Spleen (tissue), 13 donors: ENCODE measurements at places on chromosomes 16 and 17.

DNA sequence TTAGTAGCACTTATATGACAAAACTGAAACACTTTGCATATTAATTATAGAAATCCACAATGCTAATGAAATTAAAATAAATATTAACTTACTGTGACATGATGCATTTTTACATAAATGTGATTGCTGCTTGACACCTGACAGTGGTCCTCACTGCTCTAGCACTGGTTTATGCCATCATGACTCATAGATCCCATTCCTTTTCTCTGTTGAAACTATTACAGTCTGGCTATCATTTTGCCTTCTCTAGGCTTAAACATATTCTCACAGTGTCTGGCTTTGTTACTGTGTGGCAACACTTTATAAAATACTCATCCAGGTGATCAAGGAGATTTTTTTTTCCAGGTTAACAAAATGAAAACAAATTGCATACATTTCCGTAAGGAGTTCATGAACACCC is 108.0 kb downstream of the MRTFB start:
- DNase-seq, result no peak

DNA sequence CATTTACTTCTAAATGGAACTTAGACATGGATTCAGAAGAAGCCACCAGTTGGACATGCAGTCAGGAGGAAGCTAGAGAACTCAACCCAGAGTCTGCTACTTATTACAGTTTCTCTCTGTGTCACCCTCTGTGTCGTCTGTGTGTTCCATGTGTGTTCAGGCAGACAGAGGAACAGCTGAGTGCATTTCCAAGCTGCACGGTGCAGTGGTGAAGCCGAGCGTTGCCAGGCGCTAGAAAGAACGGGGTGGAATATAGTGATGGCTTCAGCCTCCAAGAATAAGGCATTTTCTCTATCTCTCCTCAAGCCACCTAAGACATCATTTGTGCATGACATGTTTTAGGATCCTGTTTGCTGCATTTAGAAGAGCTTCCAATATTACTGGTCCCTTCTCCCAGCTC is 101.1 kb upstream of the CCL2 start:
- DNase-seq, result no peak

- DNase-seq, result no peak
Measured at GRCh38 chr17:36085765-36086164, 4.2 kb downstream of the CCL3 start.

DNA sequence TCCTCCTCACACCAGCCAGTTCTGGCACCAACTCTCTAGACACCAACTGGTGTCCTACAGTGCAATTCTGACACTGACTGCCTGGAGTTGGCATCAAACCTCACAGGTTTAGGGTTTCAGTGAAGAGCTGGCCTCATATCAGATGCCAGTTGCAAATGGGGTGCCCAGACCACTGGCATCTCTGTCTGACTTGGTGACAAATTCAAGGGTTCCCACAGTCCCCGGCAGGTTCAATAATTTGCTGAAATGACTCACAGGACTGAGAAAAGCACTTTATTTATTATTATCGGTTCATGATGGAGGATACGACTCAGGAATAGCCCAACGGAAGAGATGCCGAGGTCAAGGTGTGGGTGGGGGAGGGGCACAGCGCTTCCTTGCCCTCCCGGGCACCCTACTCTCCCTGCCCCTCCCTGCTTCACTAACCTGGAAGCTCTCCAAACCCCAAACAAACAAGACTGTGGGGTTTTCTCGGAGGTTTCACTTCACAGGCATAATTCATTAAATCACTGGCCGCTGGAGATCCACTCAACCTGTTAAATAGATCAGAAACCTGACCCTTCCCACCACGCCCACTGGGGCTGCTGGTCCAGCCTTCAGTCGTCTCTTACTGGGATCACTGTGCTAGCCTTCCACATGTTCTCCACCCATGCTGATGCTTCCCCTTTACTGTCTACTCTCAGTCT is 1.7 kb upstream of the NLRP1 start:
- no peak for DNase-seq

DNA sequence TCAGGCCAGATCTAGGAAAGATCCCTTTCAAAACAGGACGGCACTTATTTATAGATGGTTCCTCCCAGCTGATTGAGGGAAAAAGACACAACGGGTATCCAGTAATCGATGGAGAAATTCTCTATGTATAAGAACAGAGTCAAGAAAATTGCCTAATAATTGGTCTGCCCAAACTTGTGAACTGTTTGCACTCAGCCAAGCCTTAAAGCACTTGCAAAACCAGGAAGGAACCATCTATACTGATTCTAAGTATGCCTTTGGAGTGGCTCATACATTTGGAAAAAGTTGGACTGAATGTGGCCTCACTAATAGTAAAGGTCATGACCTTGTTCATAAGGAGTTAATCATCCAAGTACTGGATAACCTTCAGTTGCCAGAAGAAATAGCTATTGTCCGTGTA is 5.9 kb downstream of the HPR start:
- DNase-seq, result no peak

GRCh38 chr17:82277851-82278250 is 4.4 kb upstream of the CSNK1D start:
- DNase-seq, result peak; percentile 50

DNA sequence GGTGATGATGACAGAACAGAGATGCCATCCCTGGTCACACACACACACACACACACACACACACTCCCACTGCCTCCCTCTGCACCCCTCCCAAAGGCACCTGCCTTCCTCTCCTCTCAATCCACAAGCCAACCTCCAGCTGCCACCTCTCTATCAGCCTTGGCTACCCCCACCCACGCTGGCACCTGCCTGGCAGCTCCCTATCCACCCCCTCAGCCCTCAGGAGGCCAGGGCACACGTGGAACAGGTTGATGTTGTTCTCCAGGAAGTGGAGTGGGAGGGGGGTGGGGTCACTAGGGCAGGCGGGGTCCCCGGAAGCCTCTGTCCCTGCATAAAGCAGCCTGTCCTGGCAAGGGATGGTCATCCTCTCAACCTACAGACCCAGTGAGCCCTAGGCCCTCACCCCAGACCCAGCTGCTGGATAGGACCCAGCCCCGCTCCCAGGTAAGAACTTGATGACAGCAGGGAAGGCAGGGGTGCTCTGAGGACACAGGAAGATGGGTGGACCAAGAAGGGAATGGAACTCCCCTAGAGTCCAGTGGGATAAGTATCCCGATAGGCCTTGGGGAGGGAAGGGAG is at the start of gene GSDMA:
Gene GSDMA (plus strand): TSS at position 363 of the 579 bp plus-strand sequence. CDS start 2,684 bp downstream, outside the sequence.
- no peak for DNase-seq

DNA sequence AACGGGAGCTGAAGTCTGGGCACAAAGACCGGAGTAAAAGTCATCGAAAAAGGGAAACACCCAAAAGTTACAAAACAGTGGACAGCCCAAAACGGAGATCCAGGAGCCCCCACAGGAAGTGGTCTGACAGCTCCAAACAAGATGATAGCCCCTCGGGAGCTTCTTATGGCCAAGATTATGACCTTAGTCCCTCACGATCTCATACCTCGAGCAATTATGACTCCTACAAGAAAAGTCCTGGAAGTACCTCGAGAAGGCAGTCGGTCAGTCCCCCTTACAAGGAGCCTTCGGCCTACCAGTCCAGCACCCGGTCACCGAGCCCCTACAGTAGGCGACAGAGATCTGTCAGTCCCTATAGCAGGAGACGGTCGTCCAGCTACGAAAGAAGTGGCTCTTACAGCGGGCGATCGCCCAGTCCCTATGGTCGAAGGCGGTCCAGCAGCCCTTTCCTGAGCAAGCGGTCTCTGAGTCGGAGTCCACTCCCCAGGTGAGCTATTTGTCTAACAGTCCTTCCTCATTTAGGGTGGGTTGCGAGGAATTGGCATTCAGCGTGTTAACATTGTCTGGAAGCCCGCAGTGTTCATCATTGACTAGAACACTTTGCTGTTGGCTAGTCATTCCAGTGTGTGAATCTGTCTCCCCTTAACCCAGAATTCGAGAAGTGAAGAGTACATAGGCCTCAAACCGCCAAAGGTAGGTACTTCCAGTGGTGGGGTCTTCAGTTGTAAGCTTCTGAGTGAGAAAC is 1.5 kb downstream of the CDK12 start:
- DNase-seq, result peak; percentile 78

- DNase-seq, result no peak
Measured at GRCh38 chr17:34358631-34359030, 2.4 kb downstream of the CCL13 start.

DNA sequence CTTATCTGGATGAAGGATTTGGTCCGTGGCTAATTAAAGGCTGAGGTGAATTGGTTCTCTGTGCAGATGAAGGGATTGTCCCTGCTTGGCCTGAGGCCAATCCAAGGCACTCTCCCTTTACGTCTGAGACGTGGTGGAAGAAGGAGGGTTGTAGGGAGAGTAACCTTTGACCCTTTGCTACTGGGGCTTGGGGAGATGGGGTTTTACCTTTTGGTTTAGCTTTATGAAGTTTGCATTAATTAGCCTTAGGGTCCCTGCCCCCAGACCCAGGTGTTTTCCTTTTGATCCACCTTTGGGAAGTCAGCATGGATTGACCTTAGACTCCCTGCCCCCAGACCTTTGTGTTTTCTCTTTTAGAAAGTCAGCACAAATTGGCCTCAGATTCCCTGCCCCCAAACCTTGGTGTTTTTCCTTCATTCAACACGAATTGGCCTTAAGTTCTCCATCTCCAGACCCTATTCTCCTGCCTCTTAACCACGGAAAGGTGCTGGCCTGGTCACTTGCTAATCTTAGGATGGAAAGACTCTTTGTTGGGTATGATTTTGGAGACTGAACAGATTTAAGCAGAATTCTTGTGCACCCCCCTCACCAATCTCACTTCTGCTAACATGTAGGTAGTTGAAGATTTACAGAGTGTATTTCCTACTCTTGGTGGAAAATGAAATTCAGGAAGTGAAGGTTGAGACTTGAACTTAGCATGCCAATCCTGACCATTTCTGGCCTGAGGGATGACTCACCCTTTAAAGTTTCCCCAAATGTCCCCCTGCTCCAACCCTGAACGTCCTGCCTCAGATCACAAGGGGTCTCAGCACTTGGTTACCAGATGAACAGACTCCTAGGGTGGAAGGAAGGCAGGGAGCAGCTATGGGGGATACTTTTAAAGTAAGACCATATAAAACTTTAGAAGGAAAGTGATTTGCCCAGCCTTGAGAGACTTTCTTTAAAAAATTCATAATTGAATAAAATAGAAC is 23.1 kb upstream of the MMD start:
- DNase-seq, result no peak

DNA sequence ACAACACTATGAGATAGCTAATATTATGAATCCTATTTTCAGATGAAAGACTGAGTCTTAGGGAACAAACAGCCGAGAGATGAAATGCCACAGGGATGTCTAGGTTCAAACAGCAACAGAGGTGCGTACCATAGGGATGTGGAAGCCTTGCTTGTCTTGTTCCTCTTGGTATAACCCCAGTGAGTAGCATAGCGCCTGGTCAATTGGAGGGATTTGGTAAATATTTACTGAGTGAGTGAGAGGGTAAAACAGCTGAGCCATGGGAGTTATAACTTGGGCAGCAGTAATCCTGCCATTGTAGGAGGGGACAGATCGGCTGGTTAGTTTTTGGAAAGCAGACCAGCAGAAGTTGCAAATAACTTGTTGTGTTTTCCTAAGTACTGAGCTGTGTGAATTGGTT is 80.2 kb downstream of the WWOX start:
- no peak for DNase-seq

GRCh38 chr17:14506364-14506763 is 205.5 kb downstream of the HS3ST3B1 start:
- no peak for DNase-seq

- DNase-seq, result no peak
Measured at GRCh38 chr17:5527601-5528250, 41.4 kb downstream of the MIS12 start.

DNA sequence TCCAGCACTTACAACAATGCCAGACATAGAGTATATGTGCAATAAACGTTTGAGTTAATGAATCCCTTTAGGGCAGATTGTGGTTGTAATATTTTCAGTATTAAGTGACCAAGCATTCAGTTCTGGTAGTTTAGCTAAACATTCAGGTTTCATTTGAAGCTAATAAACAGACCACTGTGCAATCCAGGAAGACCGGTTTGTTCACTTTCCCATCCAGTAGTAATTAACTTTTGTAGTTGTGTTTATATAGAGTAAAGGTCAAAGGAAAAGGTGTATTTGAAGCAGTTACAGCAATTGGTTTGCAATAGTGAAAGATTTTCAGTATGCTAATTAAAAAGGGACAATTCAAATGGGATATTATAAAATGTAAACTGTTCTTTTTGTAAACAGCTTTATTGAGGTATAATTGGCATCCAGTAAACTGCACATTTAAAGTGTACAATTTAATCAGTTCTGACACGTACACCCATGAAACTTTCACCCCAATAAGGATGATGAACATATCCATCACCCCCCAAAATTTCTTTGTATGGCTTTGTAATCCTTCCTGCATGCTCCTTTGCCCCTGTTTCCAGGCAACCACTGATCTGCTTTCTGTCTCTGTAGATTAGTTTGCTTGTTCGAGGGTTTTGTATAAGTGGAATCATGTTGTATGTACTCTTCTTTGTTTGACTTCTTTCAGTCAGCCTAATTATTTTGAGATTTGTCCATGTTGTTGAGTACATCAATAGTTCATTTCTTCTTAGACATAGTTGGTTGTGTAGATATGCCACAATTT is 26.3 kb downstream of the MRTFB start:
- no peak for DNase-seq

DNA sequence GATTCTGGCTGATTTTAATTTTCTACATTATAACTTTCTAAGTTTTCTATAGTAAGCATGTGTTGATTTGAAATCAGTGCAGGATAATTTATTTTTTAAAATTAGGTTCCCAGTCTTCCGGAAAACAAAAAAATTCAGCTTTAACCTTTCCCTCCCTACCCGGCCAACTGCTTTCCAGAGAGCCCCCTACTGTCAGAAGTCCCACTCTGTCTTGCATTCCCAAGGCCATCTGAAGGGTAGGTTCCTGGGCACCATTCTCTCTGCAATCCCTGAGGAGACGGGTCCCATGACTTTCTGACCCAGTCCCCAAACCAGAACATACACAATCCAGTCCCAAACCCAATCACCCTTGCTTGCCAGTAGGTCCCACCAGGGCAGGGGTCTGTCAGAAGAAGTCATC is 200.3 kb downstream of the CYLD start:
- no peak for DNase-seq

- DNase-seq, result no peak
Measured at GRCh38 chr16:28835864-28836760, 10.0 kb downstream of the TUFM start.
